Smooth muscle cell of the brain vasculature (primary cell): ENCODE measurements at places on chromosomes 11 and 22.
A peak's percentile ranks its signal among the peaks of the same experiment; 100 is the strongest.

DNA sequence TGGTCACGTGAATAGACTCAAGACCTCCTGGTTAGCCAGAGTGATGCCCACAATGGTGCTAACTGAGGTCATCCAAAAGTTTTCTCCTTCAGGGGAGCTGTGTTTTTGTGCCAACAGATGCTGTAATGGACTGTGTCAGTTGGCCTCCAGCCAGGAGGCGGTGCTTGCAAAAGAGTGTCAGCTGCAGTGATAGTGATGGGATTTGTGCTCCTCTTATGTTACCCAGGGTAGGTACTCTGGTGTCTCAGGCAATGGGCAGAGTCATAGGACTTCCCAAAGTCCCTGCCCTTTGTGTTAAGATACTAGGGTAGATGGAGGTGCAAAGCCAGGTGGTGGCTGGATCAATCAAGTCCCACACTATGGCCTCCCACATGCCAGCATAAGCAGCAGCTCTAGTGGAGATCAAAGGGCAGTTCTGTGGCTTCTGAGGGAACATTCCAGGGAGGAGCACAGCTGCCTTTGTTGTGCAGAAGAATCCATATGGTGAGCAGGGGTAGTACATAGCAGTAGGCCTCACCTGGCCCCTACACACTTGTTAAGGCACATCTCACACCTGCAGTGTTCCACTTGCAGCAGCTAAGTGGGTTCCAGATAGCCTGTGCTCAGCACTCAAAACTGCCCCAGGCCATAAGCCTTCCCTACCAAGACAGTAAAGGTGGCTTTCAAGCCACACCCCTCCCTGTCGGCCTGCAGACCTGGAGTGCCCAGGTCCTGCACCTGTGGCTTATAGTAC, 9.4 kb upstream of the FANCF start:
- peak; percentile 10 for DNase-seq

- DNase-seq = peak; percentile 55
Measured at GRCh38 chr11:118488480-118489109, 38.7 kb upstream of the TTC36 start.

- DNase-seq = no peak
Measured at GRCh38 chr11:77140231-77140851, 12.3 kb downstream of the MYO7A start.

- DNase-seq = no peak
Measured at GRCh38 chr11:131792243-131792642, 421.8 kb downstream of the NTM start.

GRCh38 chr11:306645-307371, 808 bp upstream of the IFITM2 start:
- DNase-seq = no peak

- DNase-seq = no peak
Measured at GRCh38 chr11:115126515-115127208, 377.6 kb downstream of the CADM1 start.

GRCh38 chr11:70437111-70437784, 38.9 kb downstream of the CTTN start:
- no peak for DNase-seq

- no peak for DNase-seq
Measured at GRCh38 chr11:46382646-46383403, 1.4 kb downstream of the MDK start.

GRCh38 chr11:72546866-72547265, 112.5 kb upstream of the CLPB start:
- DNase-seq = no peak

- no peak for DNase-seq
Measured at GRCh38 chr22:37781434-37782059, 26.2 kb upstream of the GCAT start.
